HCEC 1CT (cell line): ENCODE measurements at places on chromosomes 1 and 21.

DNA sequence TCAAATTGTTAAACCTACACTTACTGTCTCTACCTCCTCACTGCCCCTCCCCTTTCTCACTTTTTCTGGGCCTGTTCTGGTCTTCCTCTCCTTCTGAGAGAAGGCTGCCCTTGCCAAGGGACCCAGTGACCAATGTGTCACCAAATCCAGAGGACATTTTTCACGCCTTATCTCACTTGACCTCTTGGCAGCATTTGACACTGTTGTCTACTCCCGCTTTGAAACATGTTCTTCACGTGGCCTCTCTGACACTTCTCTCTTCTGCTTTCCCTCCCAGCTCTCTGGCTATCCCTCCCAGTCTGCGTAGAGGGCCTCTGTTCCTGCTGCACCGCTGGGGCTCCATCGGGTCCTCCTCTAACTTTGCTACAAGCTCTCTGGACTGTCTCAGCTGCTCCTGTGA, 25.3 kb downstream of the KCNQ4 start:
- no peak for DNase-seq

DNA sequence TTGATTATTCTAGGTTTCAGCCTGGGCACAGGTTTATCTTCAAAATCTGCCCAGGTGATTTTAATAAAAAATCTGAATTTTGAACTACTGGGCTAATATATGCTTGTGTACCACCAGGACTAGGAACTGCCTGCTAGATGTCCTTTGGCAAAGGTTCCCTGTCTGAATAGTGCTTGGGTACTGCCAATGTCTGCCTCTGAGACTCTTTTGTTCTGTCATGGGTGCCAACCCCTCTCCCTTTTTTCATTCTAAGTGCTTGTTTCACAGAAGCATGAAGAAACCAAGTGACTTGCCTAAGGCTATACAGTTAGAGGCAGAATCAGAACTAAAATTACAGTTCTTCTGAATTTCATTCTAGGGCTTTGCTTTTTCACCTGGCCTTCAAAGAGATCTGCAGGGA, 106.3 kb upstream of the CACHD1 start:
- DNase-seq = no peak

- DNase-seq = no peak
These were observed 8.1 kb upstream of the LEFTY1 start for GRCh38 chr1:225896937-225897549.

GRCh38 chr1:116106646-116107045, 4.6 kb upstream of the MAB21L3 start:
- DNase-seq = no peak

- no peak for DNase-seq
These were observed 118.7 kb downstream of the RGS2 start for GRCh38 chr1:192927496-192927895.

DNA sequence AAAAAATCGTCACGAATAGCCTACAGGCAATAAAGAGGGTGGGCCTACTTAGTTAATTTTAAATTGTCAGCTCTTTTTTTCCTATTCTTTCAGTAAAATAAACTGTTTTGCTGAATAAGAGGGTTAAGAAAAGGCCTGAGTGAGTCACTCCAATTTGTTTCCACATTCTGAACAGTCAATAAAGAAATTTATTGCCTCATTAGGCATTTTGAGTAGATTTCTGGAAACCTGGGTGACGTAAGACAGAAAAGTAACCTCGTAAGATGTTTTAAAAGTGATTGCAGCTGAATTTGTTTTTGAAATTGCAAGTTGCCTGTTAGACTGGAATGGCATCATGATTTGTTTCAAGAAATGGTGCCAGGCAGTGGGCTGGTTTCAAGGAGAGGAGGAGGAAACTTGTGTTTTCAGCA, 439.3 kb downstream of the USP25 start:
- peak; percentile 47 for DNase-seq
